ENCODE measurements at places on chromosomes 3 and 15.

- DNase-seq = no peak
Observed at GRCh38 chr3:19866751-19867347, 67.2 kb downstream of the EFHB start.

- DNase-seq = no peak
Observed at GRCh38 chr15:55912982-55913381, 80.4 kb downstream of the NEDD4 start.

- DNase-seq = no peak
Observed at GRCh38 chr3:172018364-172018763, 21.0 kb upstream of the FNDC3B start.

GRCh38 chr15:81809543-81809942 lies 236.3 kb downstream of the MEX3B start:
- no peak for DNase-seq

DNA sequence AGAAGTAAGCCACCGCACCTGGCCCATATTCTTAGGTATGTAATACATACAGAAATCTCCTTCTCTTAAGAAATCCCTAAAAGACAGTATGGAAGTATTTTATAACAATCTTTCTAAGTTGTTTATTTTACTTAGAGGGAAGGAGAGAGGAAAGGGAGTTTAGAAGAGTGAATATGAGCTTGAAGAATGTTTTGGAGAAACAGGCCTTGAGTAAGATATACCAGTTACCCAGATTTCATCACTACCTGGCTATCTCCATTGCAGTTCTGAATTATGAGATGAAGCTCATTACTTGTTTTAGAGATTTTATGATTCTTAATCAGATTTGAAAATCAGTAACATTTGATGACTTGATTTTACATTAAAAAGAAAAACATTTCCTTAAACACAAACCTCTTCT lies 71.9 kb downstream of the DCUN1D1 start:
- no peak for DNase-seq

- DNase-seq = no peak
Observed at GRCh38 chr15:93527374-93528050, 438.5 kb upstream of the RGMA start.

Measured in stimulated activated CD8-positive, alpha-beta memory T cell treated with anti-CD3 and anti-CD28 coated beads, Interleukin-7, amount 100 ng/mL, for 4 hours (primary cell).